ENCODE measurements at places on chromosomes 3 and 15.

DNA sequence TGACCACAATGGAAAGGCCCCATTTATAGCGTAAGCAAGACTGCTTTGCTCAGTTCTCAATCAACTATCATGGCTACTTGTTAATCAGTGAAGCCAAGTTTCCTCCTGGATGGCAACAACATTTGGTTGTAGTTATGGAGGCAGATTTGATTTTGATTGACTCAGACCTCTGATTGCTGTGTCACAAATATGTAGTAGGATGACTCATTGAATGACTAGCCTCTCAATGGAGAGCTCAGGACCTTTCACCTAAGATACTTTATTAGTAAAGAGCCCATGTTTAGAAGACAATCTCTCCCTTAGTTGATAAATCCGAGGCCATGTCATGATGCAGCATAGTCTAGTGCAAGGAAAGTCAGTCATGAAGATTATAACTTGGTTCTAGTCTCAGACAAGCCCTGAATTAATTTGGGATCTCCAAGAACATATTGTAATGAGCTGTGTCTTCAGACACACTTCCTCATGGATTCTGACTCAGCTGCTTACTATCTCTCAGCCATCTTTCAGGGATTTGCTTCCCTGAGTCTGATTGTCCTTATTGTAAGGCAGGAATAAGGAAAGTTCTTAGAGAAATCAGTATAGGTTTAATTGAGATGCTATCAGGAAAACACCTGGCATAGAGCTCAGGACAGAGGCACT, 397.4 kb upstream of the TMCO5A start:
- no peak for DNase-seq

DNA sequence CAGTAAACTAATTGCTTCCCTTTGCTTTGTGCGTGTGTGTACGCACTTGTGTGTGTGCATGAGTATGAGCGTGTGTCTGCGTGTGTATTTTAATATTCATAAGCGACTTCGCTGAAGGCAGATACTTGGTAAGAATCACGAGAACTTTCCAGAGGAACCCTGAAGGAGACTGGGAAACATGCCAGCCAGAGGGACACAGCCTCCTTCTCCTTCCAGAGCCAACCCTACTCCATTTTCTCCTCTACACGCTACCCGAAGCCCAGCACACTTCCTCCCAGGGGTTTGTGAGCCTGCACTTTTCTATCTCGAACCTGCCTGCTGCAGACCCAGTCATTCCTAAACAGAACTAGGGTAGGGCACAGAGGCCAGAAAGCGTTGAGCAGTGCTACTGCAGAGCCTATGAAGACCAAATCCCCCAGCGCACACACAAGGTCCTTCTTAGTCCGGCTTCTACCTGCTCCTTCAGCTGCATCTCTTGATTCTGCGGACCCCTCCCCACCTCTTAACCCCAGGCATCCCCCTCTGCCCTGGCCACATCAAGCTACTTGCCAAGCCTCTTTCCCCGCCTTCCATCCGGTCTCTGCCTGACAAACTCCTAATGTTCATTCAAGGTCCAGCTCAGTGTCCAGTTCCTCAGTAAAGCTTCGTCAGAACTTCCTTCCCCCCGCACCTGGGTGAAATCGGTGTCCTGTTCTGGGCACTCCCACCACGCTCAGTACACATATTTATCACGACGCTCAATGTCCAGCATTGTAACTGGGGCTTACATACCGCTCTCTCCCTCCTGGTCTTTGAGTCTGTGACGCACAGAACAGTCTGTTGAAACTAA, 191.8 kb downstream of the FAM43A start:
- DNase-seq, result no peak

DNA sequence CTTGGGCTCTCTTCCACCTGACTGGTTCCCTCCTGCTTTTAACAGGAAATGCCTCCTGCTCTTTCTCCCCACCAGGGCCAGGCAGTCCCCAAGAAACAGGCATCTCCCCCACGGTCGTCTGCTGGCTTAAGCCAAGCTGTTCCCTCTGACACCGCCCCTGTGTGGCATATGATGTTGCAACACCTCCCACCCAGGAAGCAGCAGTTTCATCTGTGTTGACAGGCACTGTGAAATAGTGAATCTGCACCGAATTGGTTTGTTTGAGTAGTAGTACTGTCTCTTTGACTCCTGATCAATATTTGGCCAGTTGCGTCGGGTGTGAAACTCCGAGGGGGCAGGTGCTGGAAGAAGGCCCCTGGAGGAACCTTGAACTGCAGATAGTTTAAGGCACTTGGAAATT, 188.8 kb downstream of the FEZF2 start:
- DNase-seq, result no peak

GRCh38 chr3:175564363-175564762, 705.2 kb downstream of the NAALADL2 start:
- no peak for DNase-seq

GRCh38 chr3:195911041-195911945, 2.9 kb upstream of the TNK2 start:
- DNase-seq, result no peak

Measured in activated CD8-positive, alpha-beta T cell treated with anti-CD3 and anti-CD28 coated beads for 36 hours (primary cell).